ENCODE measurements at places on chromosomes 4 and X. TPM values are rescaled to one million over a fixed set of nuclear protein-coding genes. Genes with fewer than 3 reads are reported as not detected.
A peak's percentile ranks its signal among the peaks of the same experiment; 100 is the strongest.

Gene AFM
- not detected for total RNA-seq

Gene C4orf33
- 13.6 TPM for total RNA-seq

Gene NXF2
- not detected for total RNA-seq

DNA sequence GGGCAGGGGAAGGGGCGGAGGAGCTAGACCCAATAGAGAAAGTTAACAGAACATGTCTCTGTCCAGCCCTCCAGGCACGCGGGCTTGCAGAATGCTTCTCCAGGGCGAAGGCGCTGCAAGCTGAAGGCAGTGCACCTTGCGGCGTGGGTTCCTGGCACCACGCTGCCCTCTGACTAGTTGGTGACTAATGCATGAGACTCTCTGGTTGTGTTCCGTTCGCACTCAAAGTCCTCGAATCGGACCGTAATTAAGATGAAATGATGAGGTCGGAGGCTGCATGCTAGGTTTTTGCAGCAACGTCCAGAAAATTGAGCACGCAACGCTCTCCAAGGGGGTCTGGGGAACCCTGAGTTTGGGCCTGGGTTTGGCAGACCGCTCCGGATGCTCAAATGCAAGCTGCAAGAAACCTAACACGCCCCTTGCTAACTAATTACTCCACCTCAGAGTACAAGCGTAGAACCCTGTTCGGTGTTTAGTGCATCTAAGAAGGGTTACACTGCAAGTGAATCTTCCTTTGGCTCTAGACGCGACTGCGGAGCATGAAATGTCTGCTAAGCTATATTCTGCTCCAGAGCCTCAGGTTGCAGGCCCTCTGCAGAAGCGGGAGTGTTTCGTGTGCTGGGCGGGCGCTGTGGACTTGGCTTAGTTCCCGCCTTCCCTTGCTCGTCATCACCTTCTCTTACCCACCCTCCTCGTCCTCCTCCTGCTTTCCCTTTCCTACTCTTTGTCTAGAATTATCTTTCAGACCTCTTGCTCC is 57.1 kb upstream of the NKAP start:
- no peak for DNase-seq

- no peak for DNase-seq
These were observed 304.1 kb upstream of the HAND2 start for GRCh38 chr4:173834151-173834550.

- DNase-seq, result peak; percentile 41
These were observed 58.0 kb upstream of the CHRDL1 start for GRCh38 chrX:110853610-110854009.

DNA sequence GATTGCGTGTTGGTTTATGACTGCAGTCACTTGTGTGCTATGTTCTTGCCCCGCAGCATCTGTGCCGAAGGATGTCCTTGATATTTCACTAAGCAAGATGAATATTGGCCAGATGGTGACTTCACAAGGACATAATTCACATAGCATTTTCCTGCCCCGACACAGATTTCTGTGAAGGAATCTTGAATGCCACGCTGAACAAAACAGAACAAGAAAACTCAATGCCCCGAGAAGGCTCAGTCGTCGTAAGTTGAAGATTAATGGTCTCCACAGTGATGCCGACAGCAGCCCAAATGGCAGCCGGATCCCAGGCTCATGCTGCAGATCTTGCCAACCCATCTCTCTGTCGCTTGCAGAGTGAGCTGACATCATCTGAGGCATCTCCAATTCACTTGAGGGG is 145.9 kb downstream of the CPEB2 start:
- DNase-seq, result no peak

DNA sequence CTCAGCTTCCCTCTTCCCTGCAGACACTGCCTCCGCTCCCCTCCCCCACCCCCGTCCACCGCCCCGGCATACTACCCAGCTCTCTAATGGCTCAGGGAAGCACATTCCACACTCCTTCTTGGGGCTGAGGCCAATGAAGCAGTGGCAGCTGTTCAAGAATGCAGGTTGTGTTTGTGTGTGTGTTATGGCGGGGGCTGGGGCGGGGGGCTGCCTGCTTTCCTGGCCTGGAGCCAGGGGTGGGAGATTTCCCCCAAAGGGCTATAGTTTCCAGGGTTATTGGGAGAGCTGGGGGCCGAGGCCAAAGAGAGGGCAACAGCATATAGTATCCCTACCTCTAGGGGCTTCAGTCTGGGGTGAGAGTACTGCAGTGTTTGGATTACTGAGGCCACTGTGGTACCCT is 149.4 kb downstream of the EFNB1 start:
- DNase-seq, result peak; percentile 73

Measured in kidney (tissue), 22 donors.